Ovary (tissue), 10 donors: ENCODE measurements at places on chromosomes 5 and 9. TPM values are rescaled to one million over a fixed set of nuclear protein-coding genes. Genes with fewer than 3 reads are reported as not detected.

Gene DNM1
- 3.1 TPM for total RNA-seq

DNA sequence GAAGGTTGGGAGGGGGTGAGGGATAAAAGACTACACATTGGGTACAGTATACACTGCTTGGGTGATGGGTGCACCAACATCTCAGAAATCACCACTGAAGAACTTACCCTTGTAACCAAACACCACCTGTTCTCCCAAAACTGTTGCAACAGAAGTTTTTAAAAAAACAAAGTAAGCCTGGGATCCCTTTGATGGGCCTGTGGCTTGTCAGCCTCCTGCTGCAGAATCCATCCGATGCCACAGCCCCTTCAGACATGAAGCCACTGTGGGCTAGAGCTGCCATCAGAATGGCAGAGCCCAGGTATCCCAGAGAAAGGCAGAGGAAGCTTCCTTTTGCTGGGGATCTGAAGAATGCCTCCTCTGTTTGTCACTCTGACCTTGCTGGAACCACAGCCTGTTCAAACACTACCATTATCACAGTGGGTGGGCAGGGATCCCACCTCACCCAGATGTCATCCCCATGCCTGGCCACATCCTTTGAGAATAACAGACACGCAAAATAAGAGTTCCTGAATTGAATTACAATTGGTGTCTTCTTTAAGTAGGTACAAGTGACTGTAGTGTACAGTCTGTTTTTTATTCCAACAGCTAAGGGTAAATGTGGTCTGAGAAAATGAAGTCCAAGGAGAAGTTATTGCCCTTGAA is 78.1 kb upstream of the DIRAS2 start:
- DNase-seq: no peak
- H3K36me3 ChIP-seq: no peaks in the 10 kb centered on the region
- no peak overlapping the region for H3K27ac ChIP-seq
- H3K4me1 ChIP-seq: no peaks in the 10 kb centered on the region
- H3K27me3 ChIP-seq: no peaks in the 10 kb centered on the region

GRCh38 chr9:22067196-22067595 is 58.1 kb upstream of the CDKN2B start:
- H3K27me3 ChIP-seq: no peaks in the 10 kb centered on the region
- H3K4me3 ChIP-seq: no peak overlapping the region
- H3K36me3 ChIP-seq: no peaks in the 10 kb centered on the region
- no peaks in the 10 kb centered on the region for H3K4me1 ChIP-seq

GRCh38 chr5:91864962-91865361 is 481.8 kb upstream of the ARRDC3 start:
- DNase-seq: no peak
- no peaks in the 10 kb centered on the region for H3K4me1 ChIP-seq
- no peak overlapping the region for H3K27ac ChIP-seq
- H3K27me3 ChIP-seq: no peaks in the 10 kb centered on the region
- no peak overlapping the region for H3K4me3 ChIP-seq

Gene BASP1
- total RNA-seq: 59.5 TPM

GRCh38 chr5:138448481-138449398 is 9.9 kb downstream of the REEP2 start:
- H3K27me3 ChIP-seq: no peaks in the 10 kb centered on the region
- H3K4me3 ChIP-seq: no peak overlapping the region
- H3K27ac ChIP-seq: no peak overlapping the region
- H3K4me1 ChIP-seq: no peaks in the 10 kb centered on the region

DNA sequence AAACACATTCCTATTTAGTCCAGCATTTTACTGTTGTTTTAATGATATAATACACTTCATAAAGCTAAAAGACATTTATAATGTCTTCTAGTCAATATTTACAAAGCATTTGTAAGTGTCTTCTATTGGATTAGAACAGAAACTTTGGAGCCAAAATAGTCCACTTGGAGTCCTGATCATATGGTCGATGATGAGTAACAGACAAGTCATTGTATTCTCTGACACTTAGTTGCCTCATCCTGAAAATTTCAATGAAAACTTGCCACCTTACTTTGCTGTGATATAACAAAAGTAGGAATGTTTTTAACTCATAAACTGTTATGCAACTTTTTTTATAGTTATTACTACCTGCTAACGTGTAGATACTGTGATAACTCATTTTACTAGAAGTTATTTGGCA is 132.5 kb downstream of the GABRB2 start:
- H3K27ac ChIP-seq: no peak overlapping the region
- H3K4me3 ChIP-seq: no peak overlapping the region
- DNase-seq: no peak
- no peaks in the 10 kb centered on the region for H3K27me3 ChIP-seq

DNA sequence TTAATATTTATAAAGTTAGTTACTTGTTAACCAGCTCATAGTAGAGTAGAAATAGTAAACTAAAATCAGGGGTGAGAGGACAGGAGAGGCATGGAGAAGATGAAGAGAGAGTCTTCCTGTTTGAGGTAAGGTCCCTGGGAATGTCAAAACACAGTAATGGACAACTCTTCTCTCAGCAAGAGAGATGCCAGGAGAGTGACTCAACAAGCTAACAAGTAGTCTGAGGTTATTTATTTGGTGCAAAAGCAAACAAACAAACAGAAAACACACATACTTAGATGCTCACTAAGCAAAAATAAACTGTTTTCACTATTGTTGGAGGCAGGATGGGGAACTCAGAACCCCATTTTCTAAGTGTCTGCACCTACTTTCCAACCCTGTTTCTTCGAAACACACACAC is 333.2 kb upstream of the RFX3 start:
- no peaks in the 10 kb centered on the region for H3K27me3 ChIP-seq
- no peaks in the 10 kb centered on the region for H3K36me3 ChIP-seq
- H3K4me1 ChIP-seq: no peaks in the 10 kb centered on the region
- H3K27ac ChIP-seq: no peak overlapping the region

Gene IL9
- total RNA-seq: not detected

- H3K4me3 ChIP-seq: peak overlapping the region; percentile 26
- no peaks in the 10 kb centered on the region for H3K36me3 ChIP-seq
- H3K4me1 ChIP-seq: peaks cover 16% of the 10 kb centered on the region
- no peaks in the 10 kb centered on the region for H3K27me3 ChIP-seq
- no peak overlapping the region for H3K27ac ChIP-seq
Measured at GRCh38 chr5:143400541-143401226, 2.8 kb downstream of the NR3C1 start.

GRCh38 chr9:116843863-116844620 is 156.9 kb downstream of the TRIM32 start:
- no peaks in the 10 kb centered on the region for H3K27me3 ChIP-seq
- H3K36me3 ChIP-seq: no peaks in the 10 kb centered on the region
- no peak overlapping the region for H3K27ac ChIP-seq
- DNase-seq: no peak
- no peak overlapping the region for H3K4me3 ChIP-seq

- H3K4me1 ChIP-seq: peaks cover 12% of the 10 kb centered on the region
- H3K27ac ChIP-seq: no peak overlapping the region
- DNase-seq: no peak
- H3K4me3 ChIP-seq: no peak overlapping the region
- no peaks in the 10 kb centered on the region for H3K27me3 ChIP-seq
Measured at GRCh38 chr9:34996905-34997279, 7.3 kb downstream of the DNAJB5 start.

- H3K27me3 ChIP-seq: no peaks in the 10 kb centered on the region
- no peaks in the 10 kb centered on the region for H3K36me3 ChIP-seq
- DNase-seq: no peak
- no peak overlapping the region for H3K27ac ChIP-seq
Measured at GRCh38 chr9:137679695-137680305, 61.0 kb downstream of the EHMT1 start.

- DNase-seq: no peak
- no peaks in the 10 kb centered on the region for H3K36me3 ChIP-seq
- H3K27ac ChIP-seq: no peak overlapping the region
- no peaks in the 10 kb centered on the region for H3K27me3 ChIP-seq
Measured at GRCh38 chr5:159091065-159091464, 8.7 kb downstream of the EBF1 start.
